ENCODE measurements at places on chromosomes 12 and 14.

- no peak for DNase-seq
Measured at GRCh38 chr12:1884651-1885050, 33.8 kb downstream of the CACNA2D4 start.

GRCh38 chr14:70073924-70074566 is 114.7 kb downstream of the SLC8A3 start:
- DNase-seq = no peak

- no peak for DNase-seq
Measured at GRCh38 chr14:96135285-96135684, 69.4 kb upstream of the BDKRB2 start.

DNA sequence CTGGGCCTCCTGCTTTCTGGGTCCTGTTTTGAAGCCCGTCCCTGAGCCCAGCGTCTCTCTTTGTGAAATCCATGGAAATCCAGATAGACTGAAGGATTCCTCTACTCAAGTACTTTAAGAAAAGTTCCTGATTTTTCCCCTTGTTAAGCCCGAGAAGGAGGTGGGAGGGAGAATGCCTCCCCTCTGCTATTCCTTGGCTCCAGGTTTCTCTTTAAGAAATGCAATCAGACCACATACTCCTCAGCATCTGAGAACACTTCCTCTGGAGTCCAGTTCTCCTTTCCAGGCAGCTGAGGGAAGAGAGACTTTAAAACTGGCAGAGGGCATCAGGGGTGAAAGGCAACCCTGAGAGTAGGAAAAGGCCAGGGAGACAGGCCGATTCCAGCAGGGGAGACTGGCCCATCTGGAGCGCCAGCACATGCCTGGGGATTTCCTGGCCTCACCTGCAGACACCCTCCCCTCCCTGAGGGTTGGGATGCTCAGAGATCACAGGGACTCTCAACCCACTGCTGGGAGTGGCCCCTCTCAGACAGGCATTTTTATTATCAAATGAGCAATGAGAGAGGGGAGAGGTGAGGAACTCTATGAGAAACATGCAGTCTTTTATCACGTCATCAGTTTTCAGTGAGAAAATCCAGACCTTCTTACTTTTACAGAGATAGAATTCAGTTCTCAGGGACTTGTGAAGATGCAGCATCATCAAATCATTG is 2.0 kb upstream of the EMP1 start:
- no peak for DNase-seq
